ENCODE measurements at places on chromosomes 16 and 17.

DNA sequence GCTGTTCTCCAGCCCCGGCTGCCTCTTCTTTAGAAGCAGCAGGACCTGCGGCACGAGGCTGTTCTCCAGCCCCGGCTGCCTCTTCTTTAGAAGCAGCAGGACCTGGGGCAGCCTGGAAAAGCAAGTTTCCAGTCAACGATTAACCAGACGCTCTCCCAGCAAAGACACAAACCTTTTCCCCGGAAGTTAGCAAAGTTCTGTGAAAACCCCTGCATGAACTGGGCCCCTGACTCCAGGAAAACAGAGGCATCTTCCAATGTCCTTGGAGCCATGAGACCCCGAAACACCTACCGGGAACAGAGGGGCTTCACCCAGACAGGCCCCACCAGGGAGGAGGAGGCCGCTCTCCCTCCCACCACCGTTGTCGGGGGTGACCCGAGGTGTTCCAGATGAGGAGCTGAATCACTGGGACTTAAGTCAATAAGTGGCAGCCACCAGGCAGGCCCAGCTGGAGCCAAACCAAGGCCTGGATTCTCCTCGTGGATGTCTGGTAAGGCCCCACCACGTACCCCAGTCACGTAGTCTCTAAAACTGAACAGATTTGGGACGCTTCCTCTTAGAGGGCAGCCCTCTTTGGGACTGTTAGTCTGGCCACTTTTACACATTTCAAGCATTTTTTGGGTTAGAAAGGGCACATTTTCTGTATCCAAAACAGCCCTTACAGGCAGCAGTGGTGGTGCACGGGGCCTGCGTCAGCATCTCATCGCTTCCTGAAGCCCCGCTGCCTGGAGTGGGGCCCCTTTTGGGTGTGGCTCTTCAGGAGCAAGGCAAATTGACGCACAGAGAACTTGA is at the start of gene RPH3AL:
TSS of gene RPH3AL (minus strand) at position 387 of the 792 bp plus-strand sequence. CDS start 25,264 bp downstream, outside the sequence.
- DNase-seq = no peak

DNA sequence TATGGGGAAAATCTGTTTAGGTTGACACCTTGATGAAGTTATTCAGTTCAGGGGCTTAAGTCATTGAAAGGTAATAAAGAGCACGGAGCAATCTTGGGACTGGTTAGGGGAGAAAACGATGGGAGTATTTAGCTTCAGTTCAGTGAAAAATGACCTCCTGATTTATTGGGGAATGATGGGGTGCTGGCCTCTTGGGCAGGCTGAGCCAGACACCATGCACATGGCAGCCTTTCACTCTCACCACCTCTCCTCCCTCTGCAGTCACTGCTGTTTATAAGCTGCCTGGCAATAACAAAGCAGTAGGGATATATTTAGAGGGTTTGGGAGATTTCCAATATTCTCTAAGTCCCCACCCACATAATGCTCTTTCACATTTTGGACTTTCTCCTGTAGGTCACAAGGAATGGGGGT is 140.5 kb upstream of the HS3ST2 start:
- no peak for DNase-seq

DNA sequence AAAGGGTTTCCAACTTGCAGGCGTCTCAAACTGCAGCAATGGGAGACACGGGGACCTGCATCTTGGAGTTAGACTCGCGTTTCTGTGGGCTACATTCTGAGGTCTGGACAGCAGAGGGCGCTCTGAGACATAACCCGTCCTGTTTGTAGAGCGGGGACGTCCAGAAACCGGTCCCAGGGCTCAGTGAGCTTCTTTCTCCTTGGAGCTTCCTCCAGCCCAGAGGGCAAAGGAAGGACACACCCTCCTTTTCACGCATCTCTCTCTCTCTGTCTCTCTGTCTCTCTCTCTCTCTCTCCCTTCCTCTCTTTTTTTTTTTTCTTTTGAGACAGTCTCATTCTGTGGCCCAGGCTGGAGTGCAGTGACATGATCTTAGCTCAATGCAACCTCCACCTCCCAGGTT is 19.8 kb downstream of the COX4I1 start:
- DNase-seq = no peak

DNA sequence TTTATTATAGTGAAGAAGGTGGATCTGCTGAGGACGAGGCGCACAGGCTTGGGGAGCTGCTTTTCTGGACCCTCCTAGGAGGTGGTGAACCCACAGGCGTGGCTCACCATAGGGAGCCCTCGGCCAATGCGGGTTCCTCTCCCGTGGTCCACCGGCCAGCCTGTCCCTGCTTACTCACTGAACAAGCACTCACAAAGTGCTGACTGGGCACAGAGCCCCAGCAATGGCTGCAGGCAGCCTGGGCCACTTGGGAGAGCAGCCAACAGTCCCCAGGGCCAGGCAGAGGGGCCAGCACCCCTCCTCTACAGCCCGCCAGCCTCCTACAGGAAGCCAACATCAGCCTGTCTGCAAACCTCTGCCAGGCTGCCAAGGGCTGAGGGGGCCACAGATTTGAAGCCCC is 19.1 kb upstream of the NCBP3 start:
- no peak for DNase-seq

- DNase-seq = no peak
Measured at GRCh38 chr16:1036166-1036565, 36.4 kb upstream of the SSTR5 start.

DNA sequence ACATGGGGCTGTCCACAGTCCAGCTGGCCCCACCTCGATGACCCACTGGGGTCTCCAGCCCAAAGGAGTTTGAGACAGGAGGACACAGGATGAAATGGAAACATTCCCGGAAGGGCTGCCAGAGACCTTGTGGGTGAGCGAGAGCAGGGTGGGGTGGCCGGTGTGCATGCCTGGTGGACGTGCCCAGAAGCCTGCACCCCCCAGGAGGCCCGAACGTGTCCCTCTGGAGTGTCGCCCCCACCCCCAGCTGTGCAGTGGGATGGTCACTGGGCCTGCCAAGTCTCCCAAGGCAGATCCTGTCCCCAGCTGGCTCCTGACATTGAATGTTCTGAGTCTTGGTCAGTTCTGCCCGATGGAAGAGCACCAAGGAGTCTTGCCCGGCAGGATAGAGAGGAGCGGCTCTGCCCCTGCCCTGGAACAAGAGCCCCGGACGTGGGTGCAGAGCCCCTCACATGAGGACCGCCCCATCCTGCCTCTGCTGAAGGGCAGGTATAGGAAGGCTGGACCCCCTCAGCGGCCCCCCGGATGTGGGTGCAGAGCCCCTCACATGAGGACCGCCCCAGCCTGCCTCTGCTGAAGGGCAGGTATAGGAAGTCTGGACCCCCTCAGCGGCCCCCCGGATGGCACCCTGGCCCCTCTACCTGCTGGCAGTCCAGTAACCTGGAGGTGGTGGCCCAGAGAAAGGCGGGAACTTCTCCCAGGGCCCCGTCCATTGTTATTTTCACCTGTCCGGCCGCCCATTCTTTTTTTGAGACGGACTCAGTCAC is 3.1 kb upstream of the CAPN15 start:
- DNase-seq = no peak

DNA sequence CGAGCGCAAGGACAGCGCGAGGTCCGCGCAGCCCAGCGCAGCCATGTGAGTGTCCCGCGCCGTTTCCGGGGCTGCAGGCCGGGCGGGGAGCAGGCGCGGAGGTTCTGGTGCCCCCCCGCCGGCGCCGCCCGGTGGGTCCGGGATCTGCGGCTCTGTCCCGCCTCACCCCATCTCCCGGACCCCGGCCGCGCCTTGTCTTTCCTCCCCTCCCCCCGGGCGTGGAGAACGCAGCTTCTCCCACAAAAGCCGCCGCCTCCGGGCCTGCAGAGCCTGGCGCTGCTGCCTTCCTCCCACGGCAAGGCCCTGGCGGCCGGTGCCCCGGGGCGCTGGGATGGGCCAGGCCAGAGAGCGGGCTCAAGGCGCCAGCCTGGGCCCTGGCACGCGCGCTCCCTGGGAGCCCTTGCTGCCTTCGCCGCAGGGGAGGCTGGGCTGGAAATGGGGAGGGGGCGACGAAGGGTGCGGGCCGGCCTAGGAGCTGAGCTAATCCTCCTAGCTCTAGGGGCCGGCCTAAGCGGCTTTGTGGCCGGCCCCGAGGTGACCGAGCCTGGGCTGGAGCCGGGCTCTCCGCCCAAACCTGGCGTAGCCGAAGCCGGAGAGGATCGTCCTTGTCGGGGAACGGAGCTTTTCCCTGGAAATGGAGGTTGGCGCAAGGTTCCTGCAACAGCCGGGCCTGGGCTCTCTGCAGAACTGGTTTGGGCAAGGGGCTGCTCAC is 397 bp downstream of the RIPOR1 start:
- no peak for DNase-seq

- no peak for DNase-seq
Measured at GRCh38 chr17:74870512-74870911, 2.3 kb downstream of the FDXR start.

- DNase-seq = no peak
Measured at GRCh38 chr16:55773859-55774549, 58.9 kb downstream of the CES1 start.

GRCh38 chr17:49887744-49888360 is 40.0 kb upstream of the TAC4 start:
- no peak for DNase-seq

GRCh38 chr16:74695450-74696422 is 4.9 kb downstream of the MLKL start:
- peak; percentile 55 for DNase-seq
